ENCODE measurements at places on chromosomes 7 and 10. TPM values are rescaled to one million over a fixed set of nuclear protein-coding genes. Genes with fewer than 3 reads are reported as not detected.
A peak's percentile ranks its signal among the peaks of the same experiment; 100 is the strongest.

DNA sequence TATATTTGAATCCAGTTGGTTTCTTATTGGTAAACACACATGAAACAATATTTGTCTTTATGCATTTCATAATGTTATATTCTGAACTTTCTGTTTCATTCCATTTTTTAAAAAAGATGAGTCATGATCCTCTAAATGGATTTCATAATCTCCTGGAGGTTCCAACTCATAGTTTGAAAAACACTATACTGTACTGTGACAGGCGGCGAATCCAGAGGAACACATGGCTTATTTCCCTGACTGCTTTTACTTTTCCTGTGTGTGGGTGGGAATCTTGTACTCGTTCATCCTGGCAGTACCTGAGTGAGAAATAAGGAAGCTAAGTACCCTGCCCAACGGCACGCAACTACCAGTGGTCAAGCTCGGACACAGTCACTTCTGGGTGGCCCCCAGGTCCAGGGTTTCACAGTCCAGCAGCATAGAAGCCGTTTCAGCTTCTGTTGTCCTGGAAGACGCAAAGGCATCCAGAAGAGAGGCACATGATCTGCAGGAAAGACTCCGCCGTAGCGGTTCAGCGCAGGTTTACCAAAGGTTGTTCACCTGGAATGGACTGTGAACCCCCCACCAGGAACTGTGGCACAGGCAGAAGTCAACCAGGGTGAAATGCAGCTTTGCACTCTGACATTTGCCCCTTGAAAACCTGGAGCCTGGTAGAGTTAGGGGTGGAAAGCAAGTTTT, 117.7 kb downstream of the CCNY start:
- H3K4me1 ChIP-seq: peaks cover 67% of the 10 kb centered on the region
- H3K27ac ChIP-seq: no peak overlapping the region
- no peaks in the 10 kb centered on the region for H3K36me3 ChIP-seq
- H3K4me3 ChIP-seq: no peak overlapping the region
- DNase-seq: no peak

- peaks cover 85% of the 10 kb centered on the region for H3K27me3 ChIP-seq
These were observed 107.2 kb upstream of the PPIF start for GRCh38 chr10:79239924-79240581.

DNA sequence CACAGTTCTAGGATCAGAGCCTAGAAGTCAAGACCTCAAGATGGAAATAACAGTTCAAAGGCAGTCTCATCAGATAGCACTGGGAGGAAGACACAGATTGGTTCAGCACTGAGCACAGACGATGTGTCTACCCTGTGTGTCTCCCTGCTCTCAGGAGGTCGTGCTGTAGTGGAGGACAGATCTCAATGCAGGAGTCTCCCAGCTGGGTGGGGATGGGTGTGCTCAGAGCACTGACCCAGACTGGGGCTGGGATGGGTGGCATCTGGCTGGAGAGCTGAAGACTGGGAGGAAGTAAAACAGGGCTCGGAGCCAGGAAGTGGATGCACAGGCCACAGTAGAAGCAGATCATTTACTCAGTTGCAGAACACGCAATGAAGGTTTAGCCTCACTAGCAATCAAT, 69.5 kb upstream of the GDF10 start:
- no peaks in the 10 kb centered on the region for H3K27me3 ChIP-seq
- H3K27ac ChIP-seq: no peak overlapping the region
- H3K4me1 ChIP-seq: no peaks in the 10 kb centered on the region
- no peak for DNase-seq

SEMA3D gene
- total RNA-seq: 2.2 TPM

CHAT gene
- total RNA-seq: not detected

DNA sequence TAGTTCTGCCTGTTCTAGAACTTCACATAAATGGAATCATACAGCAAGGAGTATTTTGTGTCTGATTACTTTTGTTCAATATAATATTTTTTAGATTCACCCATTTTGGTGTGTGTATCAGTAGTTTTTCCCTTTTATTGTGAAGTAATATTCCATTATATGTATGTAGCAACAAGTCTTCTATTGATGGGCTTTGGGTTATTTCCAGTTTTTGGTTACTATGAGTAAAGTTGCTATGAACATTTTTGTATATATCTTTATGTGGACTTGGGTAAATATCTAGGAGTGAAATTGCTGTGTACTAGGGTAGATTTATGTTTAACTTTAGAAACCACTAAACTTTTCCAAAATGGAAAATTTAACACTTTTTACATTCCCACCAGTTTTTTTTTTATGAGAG, 35.7 kb downstream of the ADK start:
- DNase-seq: no peak
- no peaks in the 10 kb centered on the region for H3K27me3 ChIP-seq
- H3K4me1 ChIP-seq: peaks cover 23% of the 10 kb centered on the region
- no peak overlapping the region for H3K4me3 ChIP-seq

PRR15 gene
- 21.2 TPM for total RNA-seq

DNA sequence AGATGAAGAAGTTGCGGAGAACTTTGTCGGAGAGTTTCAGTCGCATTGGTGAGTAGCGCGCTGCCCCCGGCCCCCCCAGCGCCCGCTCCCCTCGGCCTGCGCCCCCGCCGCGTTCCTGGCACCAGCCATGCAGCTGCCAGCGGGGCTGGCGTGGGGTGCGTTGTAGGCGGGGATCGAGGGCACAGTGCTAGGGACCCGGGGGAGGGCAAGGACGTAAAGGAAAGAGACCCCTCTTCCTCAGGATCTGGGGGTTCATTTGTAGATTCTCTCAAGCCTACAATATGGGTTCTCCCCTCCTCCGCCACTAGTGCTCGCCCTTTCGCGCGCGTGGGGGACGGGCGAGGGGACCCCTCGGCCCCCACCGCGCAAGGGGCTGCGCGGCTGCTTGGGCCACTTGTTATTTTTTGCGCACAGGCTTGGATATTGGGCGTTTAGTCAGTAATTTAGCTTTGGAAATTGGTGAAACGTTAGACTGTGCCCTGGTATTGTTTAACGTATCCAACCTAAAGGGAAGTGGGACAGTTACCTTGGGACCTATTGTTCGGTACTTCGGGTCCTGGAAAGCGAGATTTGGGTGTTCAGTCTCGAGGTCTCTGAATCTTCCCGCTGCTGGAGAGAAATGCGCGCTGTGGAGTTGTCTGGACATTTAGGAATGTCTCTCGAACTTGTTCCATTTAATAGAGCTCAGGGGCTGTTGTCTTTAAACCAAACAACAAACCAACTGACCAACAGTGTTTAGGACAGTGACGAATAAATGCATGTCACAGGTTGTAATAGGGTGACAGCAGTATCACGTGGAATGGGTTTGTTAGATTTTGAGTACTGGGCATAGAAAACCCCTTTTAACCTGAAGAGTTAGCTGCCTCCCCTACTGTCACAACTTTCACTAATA, 796 bp downstream of the CDK14 start:
- H3K27ac ChIP-seq: peak overlapping the region; percentile 73
- H3K4me3 ChIP-seq: peak overlapping the region; percentile 91

All from WTC11 (cell line).